ENCODE measurements at places on chromosomes 1 and 21.

DNA sequence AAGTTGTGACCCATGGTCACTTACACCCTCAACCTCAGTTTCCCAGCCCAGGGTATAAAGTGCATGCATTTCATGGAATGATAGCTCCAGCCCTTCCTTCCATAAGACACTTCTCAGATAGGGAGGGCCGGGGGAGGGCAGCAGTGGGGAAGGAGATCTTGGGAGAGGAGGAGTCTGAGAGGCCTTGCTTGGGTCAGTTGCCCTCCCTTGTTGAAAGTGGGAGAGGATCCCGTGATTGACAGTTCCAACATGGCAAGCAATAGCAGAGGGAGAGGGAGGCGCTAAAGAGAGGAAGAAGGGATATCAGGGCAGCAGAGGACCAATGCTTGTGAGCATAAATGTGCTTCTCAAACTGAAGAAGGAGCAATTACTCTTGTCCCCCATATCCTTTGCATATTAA lies 244.4 kb downstream of the CHRM3 start:
- H3K4me1 ChIP-seq = no peaks in the 10 kb centered on the region
- no peaks in the 10 kb centered on the region for H3K27me3 ChIP-seq
- no peak overlapping the region for H3K4me3 ChIP-seq
- no peak overlapping the region for H3K27ac ChIP-seq
- no peaks in the 10 kb centered on the region for H3K36me3 ChIP-seq

- H3K4me3 ChIP-seq = no peak overlapping the region
- peaks cover 3% of the 10 kb centered on the region for H3K27me3 ChIP-seq
- DNase-seq = no peak
- no peaks in the 10 kb centered on the region for H3K36me3 ChIP-seq
These were observed 17.5 kb upstream of the VAMP3 start for GRCh38 chr1:7753641-7754040.

GRCh38 chr1:175976865-175977642 lies 230.0 kb downstream of the COP1 start:
- H3K4me3 ChIP-seq = no peak overlapping the region
- peak; percentile 54 for DNase-seq
- no peaks in the 10 kb centered on the region for H3K36me3 ChIP-seq
- peaks cover 9% of the 10 kb centered on the region for H3K4me1 ChIP-seq
- H3K27ac ChIP-seq = no peak overlapping the region
- no peaks in the 10 kb centered on the region for H3K27me3 ChIP-seq

DNA sequence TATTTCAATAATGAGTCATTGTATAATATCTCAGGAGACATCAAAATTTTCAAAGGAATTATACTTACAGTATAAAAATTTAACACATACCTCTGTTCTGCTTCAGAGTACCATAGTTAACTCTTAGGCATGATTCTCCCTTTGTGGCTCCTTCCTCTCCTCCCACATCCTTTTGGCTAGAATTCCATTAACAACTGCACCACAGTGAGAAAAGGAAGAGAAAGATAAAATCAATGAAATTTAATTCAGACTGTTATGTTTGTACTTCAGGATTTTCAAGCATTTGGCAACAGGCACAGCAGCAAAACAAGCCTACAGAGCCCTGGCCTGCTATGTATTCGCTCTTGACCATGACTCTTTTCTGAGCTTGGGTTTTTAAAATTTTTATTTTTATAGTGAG lies 57.2 kb upstream of the SGIP1 start:
- H3K27me3 ChIP-seq = no peaks in the 10 kb centered on the region
- H3K4me3 ChIP-seq = no peak overlapping the region
- H3K27ac ChIP-seq = no peak overlapping the region
- DNase-seq = no peak

DNA sequence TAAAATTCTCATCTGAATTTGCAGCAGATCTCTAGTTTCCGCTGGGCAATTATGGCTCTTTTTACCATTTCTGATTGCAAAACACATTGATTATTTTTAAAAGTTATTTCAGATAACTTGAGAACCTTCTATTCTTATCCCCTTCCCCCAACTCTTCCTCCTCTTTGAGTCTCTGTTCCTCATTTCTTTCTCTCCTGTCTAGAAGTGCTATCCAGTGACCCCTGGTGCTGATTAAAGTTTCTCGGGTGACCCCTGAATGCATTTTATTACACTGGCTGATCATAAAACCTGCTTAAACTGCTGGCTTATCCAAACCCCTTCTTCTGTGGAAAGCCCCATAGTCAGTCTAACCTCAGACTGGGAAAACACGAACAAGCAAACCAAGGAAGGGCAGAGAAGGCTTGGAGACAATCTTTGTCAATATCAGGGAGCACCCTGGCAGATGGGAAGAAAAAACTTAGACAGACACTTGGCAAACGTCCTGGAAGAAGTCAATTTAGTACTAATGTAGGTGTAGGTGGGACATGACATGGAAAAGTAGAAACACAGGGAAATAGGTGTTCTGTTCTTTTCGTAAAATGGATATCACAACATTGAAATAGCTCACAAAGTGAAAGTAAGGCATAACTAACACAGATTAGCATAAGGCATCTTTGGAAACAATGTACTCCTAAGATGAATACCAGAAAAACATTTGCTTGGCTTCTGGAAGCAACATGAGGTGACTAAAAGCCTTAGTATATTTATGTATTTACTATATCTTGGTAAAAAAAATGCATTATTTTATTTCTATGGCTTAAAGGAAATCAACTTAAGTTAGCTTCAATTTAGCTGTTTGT lies 61.4 kb downstream of the GORAB start:
- no peak overlapping the region for H3K27ac ChIP-seq
- DNase-seq = no peak
- H3K4me3 ChIP-seq = no peak overlapping the region
- H3K36me3 ChIP-seq = no peaks in the 10 kb centered on the region
- H3K27me3 ChIP-seq = no peaks in the 10 kb centered on the region

DNA sequence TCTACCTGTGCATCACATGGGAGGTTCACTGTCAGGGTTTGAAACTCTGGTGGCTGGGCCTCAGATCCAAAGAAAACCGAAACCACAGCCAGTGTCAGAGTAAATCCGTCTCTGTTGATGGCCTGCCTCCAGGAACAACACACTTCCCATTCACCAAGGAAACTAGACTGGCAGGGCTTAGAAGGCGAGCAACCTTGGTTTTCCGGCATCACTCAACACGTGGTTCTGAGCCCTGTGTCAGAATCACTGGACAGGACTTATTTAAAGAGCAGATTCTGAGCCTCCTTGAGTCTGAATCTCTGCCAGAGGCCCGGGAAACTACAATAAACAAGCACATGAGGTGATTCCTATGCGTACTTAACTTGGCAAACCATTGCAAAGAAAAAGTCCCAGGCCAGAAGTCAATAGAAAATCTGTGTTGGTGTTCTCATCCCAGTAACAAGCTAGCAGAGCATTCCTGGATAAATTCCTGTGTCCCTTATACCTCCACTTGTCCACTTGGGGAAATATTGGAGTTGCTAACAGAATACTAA lies 70.0 kb downstream of the KCTD3 start:
- H3K27me3 ChIP-seq = no peaks in the 10 kb centered on the region
- H3K4me3 ChIP-seq = peak overlapping the region; percentile 11
- no peaks in the 10 kb centered on the region for H3K36me3 ChIP-seq
- H3K27ac ChIP-seq = peak overlapping the region; percentile 63

GRCh38 chr1:11731691-11732283 lies 4.1 kb upstream of the AGTRAP start:
- H3K36me3 ChIP-seq = no peaks in the 10 kb centered on the region
- H3K4me1 ChIP-seq = peaks cover 9% of the 10 kb centered on the region
- peak overlapping the region; percentile 75 for H3K27ac ChIP-seq
- peak overlapping the region; percentile 34 for H3K4me3 ChIP-seq

- DNase-seq = no peak
- H3K4me1 ChIP-seq = no peaks in the 10 kb centered on the region
- H3K4me3 ChIP-seq = no peak overlapping the region
- H3K36me3 ChIP-seq = no peaks in the 10 kb centered on the region
These were observed 14.6 kb upstream of the PTAFR start for GRCh38 chr1:28190996-28191645.

- H3K27ac ChIP-seq = no peak overlapping the region
- H3K4me3 ChIP-seq = no peak overlapping the region
- peak; percentile 14 for DNase-seq
- H3K4me1 ChIP-seq = peaks cover 18% of the 10 kb centered on the region
- no peaks in the 10 kb centered on the region for H3K27me3 ChIP-seq
- peaks cover 18% of the 10 kb centered on the region for H3K36me3 ChIP-seq
These were observed 8.0 kb upstream of the CELSR2 start for GRCh38 chr1:109241344-109241743.

DNA sequence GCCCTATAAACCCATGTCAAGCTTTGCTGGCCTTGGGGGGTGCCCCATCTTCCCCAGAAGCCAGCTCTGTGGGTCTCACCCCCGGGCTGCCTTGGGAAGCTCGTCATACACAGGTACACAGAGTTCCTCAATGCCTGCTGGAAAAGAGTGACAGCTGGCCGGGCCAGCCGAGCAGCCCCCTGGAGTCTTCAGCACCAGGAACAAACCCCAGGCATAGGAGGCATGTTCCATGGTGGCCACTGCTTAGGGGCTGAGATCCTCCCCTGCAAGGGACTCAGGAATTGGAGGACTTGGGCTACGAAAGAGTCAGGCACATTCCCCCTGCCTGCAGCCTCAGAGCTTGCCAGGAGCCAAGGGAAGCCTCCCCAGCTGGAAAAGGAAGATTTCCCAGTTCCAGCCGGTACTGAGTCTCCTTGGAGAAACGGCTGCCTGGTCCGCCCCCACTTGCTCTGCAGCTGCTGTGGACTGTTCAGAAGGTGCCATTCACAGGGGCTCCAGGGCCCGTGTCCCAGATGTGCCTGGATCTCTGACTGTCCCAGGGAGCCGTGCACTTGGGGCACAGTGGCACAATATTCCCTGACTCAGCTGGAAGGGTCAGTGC lies 89.5 kb downstream of the STUM start:
- H3K4me3 ChIP-seq = no peak overlapping the region
- H3K4me1 ChIP-seq = peaks cover 2% of the 10 kb centered on the region
- H3K27me3 ChIP-seq = no peaks in the 10 kb centered on the region
- peaks cover 6% of the 10 kb centered on the region for H3K36me3 ChIP-seq
- H3K27ac ChIP-seq = no peak overlapping the region

DNA sequence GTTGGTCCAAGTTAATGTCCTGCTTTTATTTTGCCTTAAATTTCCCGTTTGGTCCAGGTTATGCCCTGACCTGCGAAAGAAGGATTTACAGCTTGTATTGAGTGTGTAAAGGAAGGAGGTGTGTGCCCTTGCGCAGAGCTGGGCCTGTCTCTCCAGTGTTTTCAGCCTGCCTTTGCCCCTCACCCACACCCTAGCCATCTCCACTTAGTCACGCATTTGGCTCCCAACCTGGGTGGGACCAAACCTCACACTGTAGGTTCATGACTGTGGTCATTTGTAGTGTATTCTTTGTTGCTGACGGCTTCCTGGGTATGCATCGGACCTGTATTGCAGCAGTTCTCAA lies 572 bp upstream of the SRSF10 start:
- H3K36me3 ChIP-seq = no peaks in the 10 kb centered on the region
- no peaks in the 10 kb centered on the region for H3K27me3 ChIP-seq
- peak overlapping the region; percentile 99 for H3K27ac ChIP-seq
- DNase-seq = peak; percentile 82

- H3K4me3 ChIP-seq = no peak overlapping the region
- no peak overlapping the region for H3K27ac ChIP-seq
- H3K4me1 ChIP-seq = peaks cover 2% of the 10 kb centered on the region
- H3K27me3 ChIP-seq = no peaks in the 10 kb centered on the region
These were observed 60.7 kb downstream of the GORAB start for GRCh38 chr1:170592591-170593111.

GRCh38 chr1:91768786-91769725 lies 116.9 kb downstream of the TGFBR3 start:
- no peak overlapping the region for H3K27ac ChIP-seq
- H3K27me3 ChIP-seq = no peaks in the 10 kb centered on the region
- H3K4me3 ChIP-seq = no peak overlapping the region
- H3K36me3 ChIP-seq = peaks cover 2% of the 10 kb centered on the region
- peaks cover 7% of the 10 kb centered on the region for H3K4me1 ChIP-seq
